Effector CD8-positive, alpha-beta T cell (primary cell): ENCODE measurements at places on chromosomes 6 and 20.

GRCh38 chr6:30031381-30031780 lies 29.7 kb upstream of the POLR1H start:
- DNase-seq: no peak

DNA sequence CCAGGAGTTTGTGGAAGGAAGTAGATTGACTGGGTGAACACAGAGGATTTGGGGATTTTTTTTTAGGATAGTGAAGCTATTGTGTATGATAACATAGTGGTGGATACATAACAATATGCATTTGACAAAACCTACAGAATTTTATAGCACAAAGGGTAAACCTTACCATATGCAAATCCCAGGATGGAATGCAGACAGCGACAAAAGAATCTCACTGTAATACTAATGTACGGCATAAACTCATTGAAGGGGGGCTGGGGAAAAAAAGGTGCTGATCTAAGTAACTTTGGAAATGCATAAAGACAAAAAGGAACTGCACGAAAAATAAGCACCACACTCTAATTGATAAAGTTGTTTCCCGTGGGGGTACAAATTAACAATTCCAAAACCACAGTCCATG lies 15.2 kb upstream of the PLAGL1 start:
- no peak for DNase-seq

GRCh38 chr6:113011801-113012200 lies 664.7 kb downstream of the RFPL4B start:
- no peak for DNase-seq

GRCh38 chr6:147207837-147208754 lies 3.9 kb downstream of the STXBP5 start:
- no peak for DNase-seq

DNA sequence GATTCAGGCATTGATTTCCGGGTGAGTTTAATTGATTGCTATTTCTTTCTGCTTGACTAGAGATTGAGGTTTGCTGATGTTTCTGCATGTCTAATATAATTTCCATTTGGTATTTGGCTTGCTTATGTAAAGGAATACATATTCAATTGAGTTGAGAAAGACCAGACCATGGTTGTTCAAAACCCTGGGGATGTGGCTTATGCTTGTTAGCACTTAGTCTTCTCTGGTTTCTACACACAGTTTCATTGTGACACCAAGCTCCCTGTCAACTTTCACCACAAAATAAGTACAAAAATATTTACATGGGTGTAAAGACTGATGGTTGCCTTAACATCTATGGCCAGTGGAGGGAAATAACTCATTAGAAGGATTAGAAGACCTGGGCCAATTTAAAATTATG lies 209.6 kb downstream of the CDH26 start:
- no peak for DNase-seq

DNA sequence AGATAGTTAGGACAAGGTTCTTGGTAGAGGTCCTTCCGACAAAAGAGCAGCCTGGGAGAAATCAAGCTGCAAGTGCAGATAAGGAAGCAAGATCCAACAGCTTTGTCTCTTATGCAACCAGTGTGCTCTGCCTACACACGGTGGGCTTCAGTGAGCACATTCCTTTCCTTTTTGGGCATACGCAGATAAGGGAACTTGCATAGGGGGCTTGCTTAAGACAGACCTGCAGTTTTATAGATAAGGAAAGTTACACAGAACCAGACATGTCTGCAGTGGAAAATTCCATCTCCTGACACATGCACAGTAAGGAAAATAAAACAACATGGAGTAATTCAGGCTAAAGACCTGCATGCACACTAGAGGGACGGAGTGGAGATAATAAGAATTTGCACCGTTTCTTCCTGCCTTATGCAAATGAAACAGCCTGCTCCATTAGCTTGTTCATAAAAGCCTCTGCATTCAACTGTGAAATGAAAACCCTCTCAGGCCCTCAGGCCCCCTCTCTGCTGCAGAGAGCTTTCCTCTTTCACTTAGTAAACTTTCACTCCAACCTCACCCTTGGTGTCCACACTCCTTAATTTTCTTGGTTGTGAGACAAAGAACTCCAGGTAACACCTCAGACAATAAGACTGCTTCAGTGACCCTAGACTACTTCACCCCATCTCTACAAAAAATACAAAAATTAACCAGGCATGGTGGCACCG lies 97.5 kb upstream of the MYLIP start:
- DNase-seq: no peak

DNA sequence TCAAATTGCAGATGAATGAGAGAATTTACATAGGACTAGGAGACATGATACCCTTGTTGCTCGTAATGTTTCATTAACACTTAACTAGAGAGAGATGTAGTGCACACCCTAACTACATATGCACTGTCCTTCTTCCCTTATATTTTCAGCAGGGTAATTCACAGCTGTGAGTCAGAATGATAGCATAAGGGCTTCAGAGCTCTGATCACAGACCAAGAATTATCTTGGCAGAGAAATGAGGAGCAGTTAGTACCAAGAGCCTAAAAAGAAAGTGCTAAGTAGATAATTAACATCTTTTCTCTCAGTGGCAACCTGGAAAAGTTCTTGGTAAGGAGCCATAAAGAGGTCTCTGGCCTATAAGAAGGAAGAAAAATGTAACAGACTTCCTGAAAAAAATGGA lies 35.8 kb downstream of the GRIK2 start:
- DNase-seq: no peak

DNA sequence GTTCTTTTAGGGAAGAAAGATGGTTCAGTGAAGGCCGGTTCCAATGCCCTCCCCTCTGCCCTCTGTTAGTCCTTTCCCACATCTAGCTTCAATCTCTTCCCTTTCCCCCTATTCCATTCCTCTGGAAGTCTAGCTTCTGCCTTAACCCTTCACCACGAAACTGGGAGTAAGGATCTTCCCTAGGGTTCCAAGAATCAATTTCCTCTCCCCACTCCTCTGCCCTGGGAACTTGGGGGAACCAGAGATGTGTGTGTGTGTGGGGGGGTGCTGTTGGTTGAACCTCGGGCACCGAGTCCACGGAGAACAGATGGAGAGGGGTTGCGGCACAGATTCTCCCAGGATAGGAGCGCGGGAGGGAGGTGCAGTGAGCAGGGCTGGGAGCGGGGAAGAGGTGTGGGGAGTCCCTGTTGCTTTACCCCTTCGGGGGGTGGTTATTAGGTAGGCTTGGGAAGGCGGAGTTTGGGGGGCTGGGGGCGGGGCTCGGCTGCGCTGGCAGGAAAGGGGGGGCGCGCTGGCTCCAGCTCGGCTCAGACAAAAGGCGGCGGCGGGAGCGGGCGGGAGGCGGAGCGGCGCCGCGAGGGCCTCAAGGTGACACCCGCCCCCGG lies at the start of gene TMEM151B:
TMEM151B (plus strand) TSS at position 530 of the 605 bp plus-strand sequence. CDS start 293 bp downstream, outside the sequence.
- DNase-seq: peak; percentile 51

DNA sequence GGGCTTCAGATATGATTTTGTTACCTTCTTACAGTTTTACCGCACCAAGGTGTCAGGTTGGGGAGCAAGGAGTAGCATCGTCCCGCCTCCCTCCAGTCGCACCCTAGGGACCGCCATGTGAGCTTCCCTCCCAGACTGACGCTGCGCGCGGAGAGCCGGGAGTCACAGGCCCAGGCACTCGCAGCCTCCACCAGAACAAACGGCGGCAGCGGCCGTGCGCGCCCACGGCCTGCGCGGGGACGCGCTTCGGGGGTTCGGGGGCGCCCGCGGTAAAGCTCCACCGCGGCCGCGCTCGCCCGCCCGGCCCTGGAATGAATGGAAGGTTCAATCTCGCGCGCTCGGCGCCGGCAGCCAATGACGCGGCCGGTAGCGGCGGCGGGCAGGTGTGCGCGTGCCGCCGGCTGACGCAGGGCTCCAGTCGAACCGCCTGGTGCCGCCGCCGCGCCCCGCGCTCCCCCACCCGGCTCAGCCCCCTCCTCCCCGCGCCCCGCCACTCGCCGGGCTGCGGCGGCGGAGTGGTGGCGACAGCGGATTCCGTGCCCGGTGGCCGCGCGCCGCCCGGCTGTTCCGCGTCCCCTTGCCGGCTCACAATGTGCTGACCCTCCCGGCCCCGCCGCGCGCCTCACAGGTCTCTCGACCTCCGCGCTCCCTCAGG lies 16.5 kb upstream of the LIN28B start:
- DNase-seq: no peak

- DNase-seq: no peak
These were observed 9.3 kb downstream of the SLC2A4RG start for GRCh38 chr20:63748934-63749270.

DNA sequence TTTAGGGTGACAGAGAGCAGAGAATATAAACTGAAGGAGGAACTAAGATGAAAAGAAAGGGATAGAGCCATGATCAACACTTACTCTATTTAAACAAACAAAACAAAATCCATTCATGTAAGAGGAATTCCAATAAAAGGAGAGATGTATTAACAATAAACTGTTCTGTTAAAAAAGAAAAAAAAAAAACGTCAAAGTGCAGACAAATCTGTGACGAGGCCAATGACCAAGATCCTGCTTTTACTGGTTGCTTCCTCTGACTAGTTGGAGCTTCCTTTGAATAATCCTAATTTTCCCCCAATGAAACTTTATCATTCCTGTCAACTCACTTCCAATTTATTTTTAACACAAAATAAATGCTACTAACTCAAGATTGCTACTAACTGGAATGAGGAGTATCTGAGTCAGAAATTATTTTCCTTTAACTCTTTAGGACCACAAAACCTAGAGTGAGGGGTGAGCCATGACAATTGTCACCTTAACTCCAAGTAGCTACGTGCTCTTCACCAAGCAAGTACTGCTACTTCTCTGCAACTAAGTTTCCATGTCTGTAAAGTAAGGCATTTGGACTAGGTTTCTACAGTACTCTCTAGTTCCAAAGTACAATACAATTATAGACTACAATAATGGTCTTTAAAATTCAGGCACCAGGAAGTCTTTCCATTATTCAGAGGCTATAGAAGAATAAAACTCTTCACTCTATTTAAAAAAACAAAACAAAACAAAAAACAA lies 152.0 kb downstream of the PTPRK start:
- no peak for DNase-seq

DNA sequence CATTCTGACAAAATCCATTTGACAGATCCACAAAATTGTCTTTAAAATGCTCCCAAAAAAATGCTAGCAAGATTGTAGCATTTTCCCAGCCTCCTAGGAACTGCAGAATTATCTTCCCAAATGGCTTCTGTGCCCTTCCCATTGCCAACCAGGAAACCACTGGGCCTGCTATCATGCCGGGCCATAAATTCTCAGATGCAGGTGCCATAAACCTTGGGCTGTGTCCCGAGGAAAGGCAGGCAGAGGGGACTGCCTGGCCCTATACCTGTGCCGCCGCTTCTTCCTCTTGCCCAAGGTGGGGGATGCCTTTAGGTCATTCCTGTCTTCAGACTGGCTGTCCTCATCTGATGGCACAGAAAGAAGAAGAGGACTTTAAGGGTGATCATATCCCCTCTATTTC lies 2.8 kb downstream of the VSX1 start:
- no peak for DNase-seq

- no peak for DNase-seq
These were observed 8.0 kb upstream of the OSTM1 start for GRCh38 chr6:108082539-108082938.

DNA sequence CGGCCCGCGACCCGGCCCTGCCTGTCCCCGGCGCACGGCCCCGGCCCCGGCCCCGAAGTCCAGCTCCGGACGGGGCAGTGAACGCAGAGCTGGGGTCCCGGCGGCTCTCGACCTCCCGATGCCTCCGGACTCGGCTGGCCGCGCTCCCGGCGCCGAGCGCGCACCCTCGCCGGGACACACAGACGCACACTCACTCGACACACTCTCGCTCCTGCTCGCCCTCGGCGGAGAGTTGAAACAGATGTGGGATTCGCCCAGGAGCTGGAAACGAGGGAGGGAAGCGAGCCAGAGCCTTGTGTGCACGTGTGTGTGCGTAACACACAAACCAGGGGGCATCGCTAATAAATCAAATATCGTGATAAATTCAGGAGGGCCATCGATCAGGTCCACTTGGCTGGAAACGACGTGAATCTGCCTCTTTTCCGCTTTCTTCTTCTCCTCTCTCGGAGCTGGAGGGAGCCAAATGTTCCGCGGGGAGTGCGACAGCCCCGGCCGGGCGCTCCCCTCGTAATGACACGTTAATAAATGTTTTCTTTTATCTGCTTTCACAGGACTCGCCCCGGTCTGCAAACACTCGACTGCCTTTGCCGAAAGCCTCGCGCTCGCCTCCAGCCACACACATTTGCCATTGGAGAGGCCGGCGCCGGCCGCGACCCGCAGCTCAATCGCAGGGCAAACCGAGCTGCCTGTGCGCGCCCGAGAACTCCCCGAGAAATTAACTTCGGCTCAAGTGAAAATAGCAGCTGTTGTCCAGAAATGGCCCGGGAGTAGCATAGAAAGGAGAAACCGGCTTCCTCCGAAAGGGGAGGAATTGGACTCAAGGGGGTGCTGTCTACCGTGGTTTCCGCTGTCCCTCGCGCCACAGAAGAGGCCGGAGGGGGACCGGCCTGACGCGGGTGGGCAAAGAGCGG lies 828 bp upstream of the SULF2 start:
- DNase-seq: no peak

GRCh38 chr6:88662163-88662580 lies 301.2 kb downstream of the RNGTT start:
- no peak for DNase-seq

GRCh38 chr6:112979830-112980229 lies 632.7 kb downstream of the RFPL4B start:
- no peak for DNase-seq

- no peak for DNase-seq
These were observed 75.0 kb downstream of the MDGA1 start for GRCh38 chr6:37622646-37623071.

DNA sequence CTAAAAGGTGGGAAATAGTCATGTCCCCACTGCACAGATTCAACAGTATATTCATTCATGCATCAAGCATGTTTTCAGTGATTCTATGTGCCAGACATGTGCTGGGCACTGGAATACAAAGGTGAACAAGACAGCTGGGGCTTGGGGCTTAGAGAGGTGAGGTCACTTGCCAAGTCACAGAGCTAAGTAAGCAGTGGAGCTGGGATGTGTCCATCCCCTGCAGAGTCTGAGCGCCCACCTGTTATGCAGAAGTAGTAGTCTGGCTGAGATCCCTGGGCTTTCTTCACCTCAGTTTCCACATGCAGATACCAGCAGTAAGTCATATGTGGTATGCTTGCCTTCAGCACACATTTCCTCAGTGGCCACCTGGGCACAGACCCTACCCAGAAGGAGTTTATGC lies 263.8 kb downstream of the DHX35 start:
- no peak for DNase-seq

GRCh38 chr6:125829433-125829832 lies 38.7 kb downstream of the NCOA7 start:
- no peak for DNase-seq

GRCh38 chr6:117555882-117556498 lies 46.3 kb downstream of the GOPC start:
- DNase-seq: peak; percentile 56
